ENCODE measurements at places on chromosomes 5 and 9. TPM values are rescaled to one million over a fixed set of nuclear protein-coding genes. Genes with fewer than 3 reads are reported as not detected.

Gene PDE8B
- not detected for total RNA-seq

DNA sequence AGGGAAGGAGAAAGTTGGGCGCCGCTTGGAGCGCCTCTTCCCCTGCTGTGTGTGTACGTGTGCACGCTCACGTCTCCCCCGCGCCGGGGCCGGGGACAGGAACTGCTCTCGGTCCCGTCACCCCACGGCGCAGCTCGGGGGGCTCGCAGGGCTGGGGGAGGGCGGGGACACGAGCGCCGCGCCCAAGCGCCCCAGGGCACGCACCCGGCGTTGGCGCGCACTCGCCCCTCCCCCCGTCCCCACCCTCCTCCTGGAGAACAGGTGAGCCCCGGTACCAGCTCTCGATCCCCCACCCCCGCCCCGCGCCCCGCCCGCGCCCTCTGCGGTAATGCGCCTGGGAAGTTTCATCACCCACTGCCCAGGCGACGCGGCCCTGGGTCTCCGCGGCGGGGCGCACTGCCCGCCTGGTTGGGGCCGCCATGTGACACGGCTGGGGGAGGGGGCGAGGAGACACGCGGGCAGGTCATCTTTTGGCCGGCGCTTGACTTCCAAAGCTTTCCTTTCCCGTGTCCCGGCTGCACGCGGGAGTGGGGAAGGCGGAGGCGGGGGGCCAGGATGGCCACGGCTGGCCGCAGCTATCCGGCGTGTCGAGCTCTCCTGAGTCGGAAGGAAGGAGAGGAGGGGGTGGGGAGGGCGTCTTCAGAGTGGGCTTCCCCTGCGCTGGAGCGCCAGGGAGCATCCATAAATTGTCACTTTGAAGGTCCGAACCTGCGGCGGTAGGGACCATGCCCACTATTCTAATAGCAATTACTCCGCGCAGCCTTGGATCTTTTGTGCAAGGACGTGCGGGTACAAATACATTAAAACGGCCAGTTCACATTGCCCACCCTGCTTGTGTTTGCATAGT is 1.5 kb upstream of the STC2 start:
- peak overlapping the region; percentile 90 for H3K4me3 ChIP-seq
- peaks cover 36% of the 10 kb centered on the region for H3K4me1 ChIP-seq
- peaks cover 54% of the 10 kb centered on the region for H3K27me3 ChIP-seq
- peak overlapping the region; percentile 84 for H3K27ac ChIP-seq
- DNase-seq = peak; percentile 77

DNA sequence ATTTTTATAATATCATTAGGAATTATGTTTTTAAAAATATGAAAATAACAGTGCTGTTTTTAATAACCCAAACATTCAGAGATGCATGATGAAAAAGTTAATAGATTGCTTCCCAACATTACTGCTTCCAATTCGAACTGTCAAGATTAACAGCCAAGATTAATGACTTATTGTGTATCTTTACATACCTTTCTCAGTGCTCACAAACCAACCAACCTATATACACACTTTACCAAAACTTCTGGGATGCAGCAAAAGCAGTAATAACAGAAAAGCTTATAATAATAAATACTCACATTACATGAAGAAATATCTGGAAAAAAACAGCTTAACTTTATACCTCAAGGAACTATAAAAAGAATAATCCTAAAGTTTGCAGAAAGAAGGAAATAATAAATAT is 82.1 kb downstream of the TMEM232 start:
- DNase-seq = no peak
- no peaks in the 10 kb centered on the region for H3K27me3 ChIP-seq
- H3K36me3 ChIP-seq = no peaks in the 10 kb centered on the region
- no peak overlapping the region for H3K4me3 ChIP-seq
- H3K27ac ChIP-seq = no peak overlapping the region

DNA sequence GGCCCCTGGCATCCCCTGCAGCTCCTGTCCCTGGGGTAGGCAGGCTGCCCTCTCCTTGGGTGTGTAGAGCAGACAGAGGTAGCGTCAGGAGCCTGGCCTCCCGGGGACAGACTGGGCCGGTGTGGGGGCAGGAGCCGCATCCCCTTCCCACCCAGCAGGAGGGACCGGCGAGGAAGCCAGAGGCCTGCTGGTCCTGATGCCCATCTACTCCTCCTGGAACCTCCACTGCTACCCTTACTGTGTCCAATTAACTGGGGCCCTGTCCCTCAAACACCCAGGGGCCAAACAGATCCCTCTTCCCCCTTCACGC is 15.6 kb downstream of the RALGDS start:
- no peaks in the 10 kb centered on the region for H3K27me3 ChIP-seq
- no peak overlapping the region for H3K27ac ChIP-seq
- peaks cover 54% of the 10 kb centered on the region for H3K36me3 ChIP-seq
- no peak overlapping the region for H3K4me3 ChIP-seq

GRCh38 chr5:61613679-61614078 is 281.6 kb downstream of the ZSWIM6 start:
- no peak for DNase-seq
- no peak overlapping the region for H3K27ac ChIP-seq
- no peaks in the 10 kb centered on the region for H3K4me1 ChIP-seq
- no peaks in the 10 kb centered on the region for H3K36me3 ChIP-seq
- H3K27me3 ChIP-seq = no peaks in the 10 kb centered on the region

GRCh38 chr5:114101153-114101552 is 260.7 kb upstream of the KCNN2 start:
- no peak overlapping the region for H3K4me3 ChIP-seq
- no peaks in the 10 kb centered on the region for H3K4me1 ChIP-seq
- no peaks in the 10 kb centered on the region for H3K36me3 ChIP-seq
- no peaks in the 10 kb centered on the region for H3K27me3 ChIP-seq
- DNase-seq = no peak

- DNase-seq = peak; percentile 82
- no peaks in the 10 kb centered on the region for H3K4me1 ChIP-seq
- no peak overlapping the region for H3K27ac ChIP-seq
- no peaks in the 10 kb centered on the region for H3K36me3 ChIP-seq
- H3K4me3 ChIP-seq = no peak overlapping the region
- H3K27me3 ChIP-seq = peaks cover 6% of the 10 kb centered on the region
These were observed 30.3 kb downstream of the FGF1 start for GRCh38 chr5:142655339-142656267.

GRCh38 chr5:44675296-44675695 is 133.5 kb upstream of the MRPS30 start:
- H3K27me3 ChIP-seq = no peaks in the 10 kb centered on the region
- no peak overlapping the region for H3K4me3 ChIP-seq
- DNase-seq = no peak
- H3K36me3 ChIP-seq = no peaks in the 10 kb centered on the region
- no peaks in the 10 kb centered on the region for H3K4me1 ChIP-seq

GRCh38 chr5:115458416-115458815 is 86.2 kb downstream of the FEM1C start:
- DNase-seq = no peak
- H3K4me1 ChIP-seq = peaks cover 15% of the 10 kb centered on the region
- no peak overlapping the region for H3K4me3 ChIP-seq
- peaks cover 17% of the 10 kb centered on the region for H3K27me3 ChIP-seq
- no peaks in the 10 kb centered on the region for H3K36me3 ChIP-seq
